ENCODE measurements at places on chromosomes 1 and 21.

DNA sequence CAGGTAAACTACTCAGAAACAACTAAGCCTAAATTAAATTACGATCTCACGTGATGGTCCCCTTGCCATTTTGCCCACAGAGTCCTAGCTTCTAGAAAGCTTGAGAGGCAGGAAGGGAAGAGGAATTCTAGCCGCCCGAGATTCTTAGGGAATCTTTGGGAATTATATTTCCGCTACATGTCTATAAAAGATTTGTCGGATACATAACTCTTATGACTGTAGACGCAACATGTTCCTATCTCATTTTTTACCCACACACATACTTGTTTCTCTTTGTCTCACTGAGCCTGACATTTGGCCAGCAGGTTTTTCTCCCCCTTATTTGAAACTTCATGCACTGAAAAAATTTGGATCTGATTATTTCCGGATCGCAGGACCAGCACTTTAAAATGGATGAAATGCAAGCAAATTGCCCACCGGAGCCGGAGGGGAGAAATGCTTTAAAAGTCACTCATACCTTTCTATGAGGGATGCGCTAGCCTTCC is 5.5 kb downstream of the GLIS1 start:
- no peak for DNase-seq

- DNase-seq: no peak
These were observed 2.9 kb downstream of the IGSF8 start for GRCh38 chr1:160095382-160096105.

- DNase-seq: no peak
These were observed 681 bp upstream of the GPR61 start for GRCh38 chr1:109538827-109539555.

DNA sequence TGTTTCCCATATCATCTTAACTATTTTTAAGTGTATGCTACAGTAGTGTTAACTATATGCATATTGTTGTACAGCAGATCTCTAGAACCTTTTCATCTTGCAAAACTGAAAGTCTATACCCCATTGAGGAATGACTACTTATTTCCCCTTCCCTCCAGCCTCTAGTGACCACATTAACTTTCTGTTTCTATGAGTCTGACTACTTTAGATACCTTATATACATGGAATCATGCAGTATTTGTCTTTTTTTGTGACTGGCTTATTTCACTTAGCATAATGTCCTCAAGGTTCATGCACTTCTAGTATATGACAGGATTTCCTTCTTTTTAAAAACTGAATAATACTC is 96.5 kb upstream of the BTG3 start:
- no peak for DNase-seq

DNA sequence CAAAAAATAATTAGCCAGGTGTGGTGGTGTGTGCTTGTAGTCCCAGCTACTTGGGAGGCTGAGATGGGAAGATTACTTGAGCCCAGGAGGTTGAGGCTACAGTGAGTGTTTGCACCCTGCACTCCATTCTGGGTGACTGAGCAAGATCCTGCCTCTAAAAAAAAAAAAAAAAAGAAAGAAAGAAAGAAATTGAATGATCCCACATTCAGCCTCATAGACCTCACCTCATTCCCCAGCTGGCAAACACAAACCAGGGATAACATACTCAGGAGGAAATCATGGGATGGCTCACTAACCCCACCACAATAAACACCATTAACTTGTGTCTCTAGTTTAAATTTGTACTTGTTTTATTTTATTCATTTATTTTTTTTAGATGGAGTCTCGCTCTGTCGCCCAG is 8.5 kb downstream of the ENSA start:
- DNase-seq: no peak

DNA sequence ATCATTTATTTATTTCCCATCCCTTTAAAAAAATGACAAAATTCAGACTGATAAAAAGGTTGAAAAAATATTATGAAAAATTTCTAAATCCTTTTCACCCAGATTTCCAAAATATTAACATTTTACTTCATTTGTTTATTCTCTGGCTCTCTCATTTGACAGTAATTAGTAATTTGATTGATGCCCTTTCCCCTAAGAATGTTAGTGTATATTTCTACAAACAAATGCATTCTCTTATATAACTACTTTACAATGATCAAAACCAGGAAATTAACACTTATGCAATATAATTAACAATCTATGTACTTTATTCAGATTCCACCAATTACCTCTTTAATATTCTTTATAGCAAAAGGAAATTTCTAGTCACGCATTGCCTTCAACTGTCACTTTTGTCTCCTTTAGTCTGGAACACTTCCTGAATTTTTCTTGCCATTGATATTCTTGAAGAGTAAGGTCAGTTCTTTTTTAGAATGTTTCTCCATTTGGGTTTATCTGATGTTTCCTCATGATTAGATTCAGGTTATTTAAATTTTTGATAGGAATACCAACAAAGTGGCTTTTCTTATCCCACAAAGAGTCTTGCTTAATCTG is 3.9 kb downstream of the CD53 start:
- no peak for DNase-seq

DNA sequence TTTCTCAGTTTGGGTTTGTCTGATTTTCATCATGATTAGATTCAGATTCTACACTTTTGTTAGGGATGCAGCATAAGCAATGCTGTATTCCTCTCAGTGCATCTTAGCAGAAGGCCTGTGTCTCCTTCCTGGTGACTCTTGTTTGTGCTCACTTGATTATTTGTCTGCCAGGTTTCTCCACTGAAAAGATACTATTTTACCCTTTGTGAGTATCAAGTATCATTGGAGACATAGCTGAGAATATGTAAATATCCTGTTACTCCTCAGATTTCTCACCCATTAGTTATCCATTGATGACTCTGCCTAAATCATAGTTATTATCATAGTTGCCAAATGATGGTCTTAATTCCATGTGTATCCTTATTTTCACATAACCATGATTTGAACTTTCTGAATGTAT is 148.5 kb downstream of the POU2F1 start:
- no peak for DNase-seq

DNA sequence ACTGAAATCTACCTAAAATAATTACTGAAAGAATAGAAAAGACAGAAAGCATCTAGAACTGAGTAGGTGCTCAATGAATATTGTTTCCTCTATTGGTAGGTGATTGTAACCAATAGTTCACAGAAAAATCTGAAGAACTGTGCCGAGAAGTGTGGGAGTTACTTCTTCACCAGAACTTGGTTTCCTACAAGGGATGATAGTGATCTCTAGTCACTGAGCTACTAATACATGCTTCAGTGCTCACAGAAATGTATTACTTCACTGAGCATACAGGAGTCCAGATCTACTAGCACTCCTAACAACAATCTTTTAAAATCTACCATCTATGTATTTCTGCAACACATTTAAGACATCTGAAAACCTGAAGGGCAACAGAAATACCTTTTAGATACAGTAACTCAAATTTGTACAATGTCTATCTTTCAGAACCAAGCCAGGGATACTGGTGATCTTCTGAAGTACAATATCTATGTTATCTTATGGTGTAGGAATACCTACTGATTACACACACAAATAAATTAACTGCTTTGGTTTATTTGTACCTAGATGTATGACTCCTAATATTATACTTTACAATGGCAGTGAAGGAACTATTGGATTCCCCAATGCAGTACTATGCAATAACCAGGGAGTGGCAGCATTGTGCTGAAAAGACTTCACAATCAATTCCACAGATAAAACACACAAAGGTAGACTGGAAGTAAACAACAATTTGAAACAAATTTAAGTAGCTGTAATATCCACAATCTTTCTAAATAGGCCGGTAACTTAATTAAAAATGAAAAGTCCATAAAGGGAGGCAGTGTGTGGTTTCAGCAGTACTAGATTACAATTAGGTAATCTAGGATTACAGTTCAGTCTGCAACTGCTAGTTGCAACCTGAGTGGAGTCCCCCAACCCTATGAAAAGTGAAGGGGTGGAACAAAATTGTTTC is 243.0 kb downstream of the SLC45A1 start:
- DNase-seq: no peak

DNA sequence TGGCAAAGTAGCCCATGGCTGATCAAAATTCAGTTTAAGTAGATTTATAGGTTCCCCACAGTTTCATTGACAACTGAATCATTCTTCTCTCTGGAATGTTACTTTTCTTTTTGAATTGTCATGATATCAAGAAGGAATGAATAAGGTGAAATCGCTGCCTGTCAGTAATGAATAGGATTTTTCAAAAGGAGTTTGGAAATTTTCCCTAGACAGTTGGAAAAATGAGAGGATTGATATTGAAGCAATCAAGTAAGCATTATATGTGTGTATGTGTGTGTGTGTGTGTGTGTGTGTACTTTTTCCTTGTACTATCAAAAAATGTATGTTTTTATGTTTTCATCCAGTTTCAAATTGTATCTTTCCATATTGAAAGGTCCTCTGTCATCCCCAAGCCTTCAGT is 479.5 kb downstream of the MRPL39 start:
- no peak for DNase-seq

All from ecto neural progenitor cell (in vitro differentiated cells).